ENCODE measurements at places on chromosomes 3 and 15.

GRCh38 chr3:58521917-58522631 is 14.9 kb downstream of the ACOX2 start:
- no peak for DNase-seq

DNA sequence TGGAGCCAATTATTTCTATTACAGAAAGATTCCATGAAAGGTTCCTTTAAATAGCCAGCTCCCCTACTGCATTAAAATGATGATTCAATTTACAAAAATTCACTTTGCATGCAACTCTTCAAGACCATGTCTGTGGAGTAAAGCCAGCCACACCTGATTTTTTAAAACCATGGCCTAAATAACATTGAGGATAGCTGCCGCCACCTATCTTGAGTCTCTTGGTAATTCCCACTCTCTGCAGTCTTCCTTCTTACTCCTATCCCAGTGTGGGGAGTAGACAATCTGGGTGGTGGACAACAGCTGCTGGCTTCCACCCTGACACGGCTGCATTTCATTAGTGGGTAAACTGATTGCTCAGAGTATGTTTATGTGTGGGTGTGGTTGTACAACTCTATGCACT is 10.7 kb downstream of the LRTM1 start:
- no peak for DNase-seq

- no peak for DNase-seq
Measured at GRCh38 chr3:37290551-37290950, 116.2 kb upstream of the LRRFIP2 start.

- no peak for DNase-seq
Measured at GRCh38 chr3:131283862-131284261, 97.7 kb upstream of the NUDT16 start.

GRCh38 chr3:52162250-52162872 is 8.1 kb upstream of the POC1A start:
- no peak for DNase-seq

DNA sequence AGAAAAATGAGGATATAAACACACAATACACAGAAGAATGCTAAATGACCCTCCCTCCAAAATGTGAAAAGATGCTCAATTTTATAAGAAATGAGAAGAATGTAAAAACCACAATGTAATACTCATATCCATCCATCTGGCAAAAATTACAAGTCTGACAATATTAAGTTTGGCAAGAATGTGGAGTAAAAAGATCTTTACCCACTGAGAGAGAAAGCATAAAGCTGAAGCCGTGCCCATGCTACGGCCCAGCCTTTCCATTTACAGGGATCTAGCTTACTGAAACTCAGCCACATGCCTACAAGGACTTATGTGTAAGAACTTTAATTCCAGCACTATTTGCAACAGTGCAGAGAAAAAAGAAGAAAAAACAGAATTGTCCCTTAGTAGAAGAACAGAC is 42.9 kb downstream of the ATP13A3 start:
- no peak for DNase-seq

DNA sequence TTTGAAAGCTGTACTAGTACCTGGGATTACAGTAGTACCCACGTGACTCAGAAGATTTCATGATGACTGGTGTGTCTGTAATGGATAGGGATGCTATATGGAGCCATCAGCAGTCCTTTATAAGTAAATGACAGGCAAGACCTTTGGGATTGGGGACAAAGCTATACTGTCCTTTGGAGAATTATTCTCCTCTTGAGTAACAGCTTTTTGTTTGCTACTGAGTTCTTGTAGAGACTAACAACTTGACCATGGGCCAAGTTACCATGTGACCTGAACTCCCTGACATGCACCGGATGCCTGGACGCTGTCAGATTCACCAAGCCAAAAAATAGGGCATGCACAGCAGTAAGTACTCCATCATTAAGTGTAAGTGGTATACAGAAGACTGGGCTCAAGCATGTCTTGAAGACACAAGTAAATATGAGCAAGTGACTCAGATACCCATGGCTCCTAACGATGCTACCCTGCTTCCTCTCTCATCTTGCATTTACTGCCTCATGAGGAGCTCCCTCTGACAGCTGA is 12.9 kb downstream of the SEC11A start:
- DNase-seq, result no peak

DNA sequence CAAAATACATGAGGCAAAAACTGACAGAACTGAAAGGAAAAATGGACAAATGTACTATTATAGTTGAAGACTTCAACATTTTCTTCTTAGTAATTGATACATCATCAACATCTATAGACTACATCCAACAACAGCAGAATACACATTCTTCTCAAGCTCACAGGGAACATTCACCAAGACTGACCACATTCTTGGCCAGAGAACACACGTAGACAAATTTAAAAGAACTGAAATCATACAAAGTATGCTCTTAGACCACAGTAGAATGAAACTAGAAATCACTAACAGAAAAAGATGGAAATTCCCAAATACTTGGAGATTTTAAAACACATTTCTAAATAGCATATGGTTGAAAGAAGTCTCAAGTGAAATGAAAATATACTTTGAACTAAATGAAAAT is 55.1 kb upstream of the NSMCE3 start:
- DNase-seq, result no peak

- DNase-seq, result no peak
Measured at GRCh38 chr3:116093374-116093773, 351.9 kb downstream of the LSAMP start.

DNA sequence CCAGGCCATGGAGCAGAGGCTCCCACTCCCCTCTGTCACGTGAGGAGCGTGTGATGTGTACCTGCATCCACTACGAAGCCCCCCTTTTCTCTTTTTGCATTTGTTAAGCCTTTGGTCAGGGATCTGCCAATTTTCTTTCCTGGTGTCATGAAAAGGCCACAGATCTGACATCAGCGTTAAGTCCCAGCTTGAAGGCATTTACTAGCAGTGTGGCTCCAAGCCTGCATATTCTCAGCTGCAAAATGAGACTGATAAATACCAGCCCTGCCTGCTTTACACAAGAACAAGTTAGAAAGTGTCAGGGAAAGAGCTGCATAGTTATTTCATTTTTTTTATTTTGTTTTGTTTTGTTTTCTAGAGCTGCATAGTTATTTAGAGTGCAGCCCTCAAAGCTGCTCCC is 2.3 kb upstream of the ANKRD63 start:
- DNase-seq, result no peak

DNA sequence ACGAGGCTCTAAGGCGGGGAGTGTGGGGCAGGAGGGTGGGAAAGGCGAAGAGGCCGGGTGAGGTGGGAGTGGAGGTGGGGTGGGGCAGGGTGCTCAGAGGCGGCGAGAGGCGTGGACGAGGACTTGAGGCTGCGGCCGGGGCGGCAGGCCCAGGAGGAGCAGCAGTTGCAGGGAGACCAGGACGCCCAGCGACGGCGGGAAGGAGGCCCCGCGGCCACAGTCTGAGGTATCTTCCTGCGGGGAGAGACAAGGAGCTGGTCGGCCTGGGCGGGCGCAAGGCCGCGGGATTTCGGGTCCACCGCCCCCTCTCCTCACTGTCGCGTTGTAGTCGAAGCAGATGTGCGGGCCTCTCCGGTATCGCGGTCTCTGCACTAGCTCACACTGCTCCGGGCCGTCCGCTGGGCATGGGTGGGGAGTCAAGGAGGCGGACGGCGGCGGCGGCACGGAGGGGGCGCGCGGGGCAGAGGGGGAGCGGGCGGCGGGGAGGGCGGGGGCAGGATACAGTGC is 5.3 kb upstream of the TMEM115 start:
- no peak for DNase-seq

- no peak for DNase-seq
Measured at GRCh38 chr3:180828723-180829408, 83.6 kb upstream of the FXR1 start.

- DNase-seq, result no peak
Measured at GRCh38 chr3:13954741-13955483, 75.0 kb upstream of the WNT7A start.

GRCh38 chr3:148023994-148024393 is 614.8 kb downstream of the ZIC1 start:
- DNase-seq, result no peak

GRCh38 chr3:140602781-140603180 is 75.1 kb upstream of the TRIM42 start:
- DNase-seq, result no peak

GRCh38 chr3:53023072-53023823 is 22.6 kb downstream of the SFMBT1 start:
- no peak for DNase-seq

GRCh38 chr3:64238971-64239667 is 13.9 kb upstream of the PRICKLE2 start:
- DNase-seq, result peak; percentile 65

GRCh38 chr15:98438326-98438725 is 210.0 kb upstream of the IGF1R start:
- DNase-seq, result no peak

GRCh38 chr15:67103021-67103420 is 37.6 kb downstream of the SMAD3 start:
- no peak for DNase-seq

GRCh38 chr3:139934613-139935015 is 371 bp upstream of the CLSTN2 start:
- peak; percentile 33 for DNase-seq

DNA sequence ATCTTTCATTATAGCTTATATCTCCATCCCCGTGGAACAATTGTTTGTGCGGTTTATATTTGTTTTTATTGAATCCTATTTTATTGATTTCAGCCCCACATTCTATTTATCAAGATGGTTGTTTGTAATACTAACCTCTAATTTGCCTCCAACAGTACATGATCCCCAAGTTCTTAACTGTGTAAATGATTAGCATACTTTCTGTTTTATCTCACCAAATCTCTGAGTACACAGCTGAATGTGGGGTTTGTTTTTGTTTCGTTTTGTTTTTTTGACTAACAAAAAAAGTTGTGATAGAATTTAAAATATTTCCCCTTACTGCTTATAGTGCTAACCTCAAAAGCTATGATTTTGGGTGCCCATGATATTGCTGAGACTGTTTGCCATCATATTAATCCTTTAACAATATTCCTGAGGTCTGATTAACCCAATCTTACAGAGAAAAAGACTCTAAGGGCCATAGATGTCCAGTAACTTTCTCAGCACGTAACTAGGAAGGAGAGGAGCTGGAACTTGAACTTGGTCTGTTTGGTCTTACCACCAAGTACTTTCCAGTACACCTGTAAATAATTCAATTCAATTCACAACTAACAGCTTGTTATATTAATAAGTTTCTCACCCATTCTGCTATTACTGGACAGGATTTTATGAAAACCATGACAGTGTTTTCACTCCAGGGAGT is 789.8 kb downstream of the TUSC7 start:
- DNase-seq, result no peak

DNA sequence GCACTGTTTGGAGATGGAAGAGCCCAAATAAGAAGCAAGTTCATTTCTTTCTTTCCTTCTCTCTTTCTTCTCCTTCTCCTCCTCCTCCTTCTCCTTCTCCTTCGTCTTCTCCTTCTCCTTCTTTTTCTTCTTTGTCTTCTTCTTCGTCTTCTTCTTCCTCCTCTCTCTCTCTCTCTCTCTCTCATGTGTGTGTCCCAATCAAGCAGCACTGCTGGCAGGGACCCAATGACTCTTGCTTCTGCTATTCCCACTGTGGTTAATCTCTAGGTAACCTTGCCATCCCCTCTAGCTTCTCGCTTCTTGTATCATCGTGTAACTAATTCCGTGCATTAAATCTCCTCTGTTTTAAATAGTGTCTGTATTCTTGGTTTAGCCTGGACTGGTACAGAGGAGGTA is 26.1 kb upstream of the ZNF280D start:
- DNase-seq, result no peak

DNA sequence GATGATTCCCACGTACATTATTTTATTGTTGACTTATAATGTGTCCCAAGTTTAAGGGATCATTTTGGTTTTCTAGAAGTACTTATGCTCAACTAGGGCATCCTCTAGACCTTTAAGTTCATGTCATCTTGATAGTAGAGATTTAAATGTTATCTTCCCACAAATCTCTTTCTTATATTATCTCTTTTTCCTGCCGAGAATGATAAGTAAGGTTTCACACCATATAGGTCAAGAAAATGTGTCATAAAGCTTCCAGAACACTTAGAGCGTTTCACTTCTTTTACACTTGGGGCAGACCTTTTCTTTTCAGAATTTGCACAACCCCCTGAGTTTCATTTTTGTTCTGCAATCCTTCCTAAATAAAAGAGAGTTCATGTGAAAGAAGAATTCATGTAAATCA is 142.0 kb upstream of the CBLB start:
- DNase-seq, result no peak

DNA sequence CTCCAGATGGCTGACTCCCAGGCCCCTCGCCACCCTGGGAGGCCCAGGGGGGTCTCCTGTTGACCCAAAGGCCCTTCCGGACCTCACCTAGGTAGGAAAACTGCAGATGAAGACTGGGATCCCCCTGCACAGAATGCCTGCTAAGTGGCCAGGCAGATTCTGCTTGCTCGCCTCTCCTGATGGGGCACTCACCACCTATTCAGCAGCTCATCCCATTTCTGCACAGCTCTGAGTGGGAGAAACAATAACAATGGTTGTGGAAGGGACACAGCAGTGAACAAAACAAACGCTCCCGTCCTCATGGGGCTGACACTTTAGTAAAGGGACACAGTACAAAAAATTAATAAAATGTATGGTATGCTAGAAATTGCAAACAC is 24.9 kb upstream of the FGD5 start:
- DNase-seq, result no peak

- DNase-seq, result no peak
Measured at GRCh38 chr15:58065445-58066041, at the start of gene ALDH1A2. ALDH1A2 (minus strand) TSS chr15:58065711; CDS start chr15:58065650, 61 bp downstream.

GRCh38 chr15:69508659-69509058 is 56.0 kb downstream of the RPLP1 start:
- DNase-seq, result no peak

DNA sequence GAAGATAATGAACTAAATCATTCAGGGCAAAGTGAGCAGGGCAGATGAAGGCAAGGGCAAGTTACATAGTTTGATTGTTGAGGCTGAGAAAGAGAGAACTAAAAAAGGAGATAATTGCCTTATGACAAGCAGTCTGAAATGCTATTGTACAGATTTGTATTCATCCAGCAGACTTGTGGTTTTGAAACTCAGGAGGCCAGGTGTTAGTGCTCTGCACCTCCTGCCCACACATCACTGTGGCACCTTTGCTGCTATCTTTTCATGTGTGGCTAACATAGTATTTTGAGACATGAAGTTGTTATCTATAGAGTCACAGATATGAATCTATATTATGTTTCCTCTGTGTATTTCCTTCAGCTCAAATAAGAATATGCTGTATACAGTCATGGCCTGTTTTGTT is 24.3 kb upstream of the SUCLG2 start:
- DNase-seq, result no peak

GRCh38 chr15:60280259-60280658 is 117.5 kb downstream of the ANXA2 start:
- no peak for DNase-seq

GRCh38 chr15:43251871-43252250 is 14.9 kb downstream of the TGM5 start:
- no peak for DNase-seq

- no peak for DNase-seq
Measured at GRCh38 chr15:38398134-38398533, 55.8 kb upstream of the FAM98B start.

- no peak for DNase-seq
Measured at GRCh38 chr15:99455789-99456160, 110.0 kb upstream of the MEF2A start.

Data from NCI-H2171 (cell line).